ENCODE measurements at places on chromosomes 11 and 22. TPM values are rescaled to one million over a fixed set of nuclear protein-coding genes. Genes with fewer than 3 reads are reported as not detected.

- no peak overlapping the region for H3K4me3 ChIP-seq
- no peaks in the 10 kb centered on the region for H3K36me3 ChIP-seq
- no peak overlapping the region for H3K27ac ChIP-seq
- H3K4me1 ChIP-seq, result peaks cover 13% of the 10 kb centered on the region
These were observed 24.1 kb upstream of the TSKU start for GRCh38 chr11:76759092-76759491.

DNA sequence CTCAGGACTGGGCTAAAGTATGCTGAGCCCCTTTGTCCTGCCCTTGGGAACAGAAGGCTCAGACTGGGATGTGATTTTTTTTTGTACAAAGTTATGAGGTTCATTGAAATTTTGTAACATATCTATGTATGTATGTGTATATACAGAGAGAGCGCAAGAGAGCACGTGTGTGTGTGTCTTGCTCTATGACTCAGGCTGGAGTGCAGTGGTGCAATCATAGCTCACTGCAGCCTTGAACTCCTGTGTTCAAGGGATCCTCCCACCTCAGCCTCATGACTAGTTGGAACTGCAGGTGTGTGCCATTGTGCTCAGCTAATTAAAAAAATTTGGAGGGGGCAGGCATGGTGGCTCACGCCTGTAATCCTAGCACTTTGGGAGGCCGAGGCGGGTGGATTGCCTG, 5.7 kb downstream of the TMEM25 start:
- DNase-seq, result no peak
- H3K36me3 ChIP-seq, result peaks cover 4% of the 10 kb centered on the region
- no peak overlapping the region for H3K27ac ChIP-seq
- H3K4me1 ChIP-seq, result peaks cover 1% of the 10 kb centered on the region
- no peak overlapping the region for H3K4me3 ChIP-seq

DNA sequence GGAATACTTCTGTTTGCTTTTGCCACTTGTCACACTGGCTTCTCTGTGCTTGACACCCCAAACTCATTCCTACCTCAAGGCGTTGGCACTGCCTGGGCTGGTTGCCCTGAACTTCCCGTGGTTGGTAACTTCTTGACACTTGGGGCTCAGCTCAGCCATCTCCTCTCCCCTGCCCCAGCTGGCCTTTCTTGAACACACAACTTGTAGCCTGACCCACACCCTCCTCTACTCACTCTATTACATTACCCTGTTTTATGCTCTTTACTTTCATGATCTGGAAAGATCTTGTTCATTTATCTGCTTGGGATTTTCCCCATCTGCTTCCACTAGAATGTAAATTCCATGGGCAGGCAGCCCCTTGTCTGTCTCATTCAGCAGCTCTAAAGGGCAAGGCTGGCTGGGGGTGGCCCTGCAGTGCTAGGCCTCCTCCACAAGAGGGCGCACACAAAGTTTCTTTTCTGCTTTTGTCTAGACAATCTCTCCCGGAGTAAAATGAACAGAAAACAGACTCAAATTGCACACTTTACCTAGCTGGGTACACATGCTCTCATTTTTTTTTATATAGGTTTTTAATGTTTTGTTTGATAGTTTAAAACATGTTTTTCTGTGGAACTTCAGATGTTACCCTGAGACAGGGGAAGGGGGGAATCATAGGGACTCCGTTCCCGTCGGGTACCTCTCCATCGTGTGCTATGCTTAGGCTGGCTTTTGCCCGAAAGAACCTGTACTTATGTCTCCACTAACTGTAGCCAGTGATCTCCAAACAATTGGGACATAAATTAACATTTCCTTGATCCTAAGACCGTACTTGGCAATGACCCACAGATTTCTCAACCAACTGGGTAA, 16.4 kb upstream of the MRGPRX2 start:
- H3K4me1 ChIP-seq, result no peaks in the 10 kb centered on the region
- H3K36me3 ChIP-seq, result no peaks in the 10 kb centered on the region
- H3K27ac ChIP-seq, result no peak overlapping the region
- no peak for DNase-seq
- H3K27me3 ChIP-seq, result no peaks in the 10 kb centered on the region

DNA sequence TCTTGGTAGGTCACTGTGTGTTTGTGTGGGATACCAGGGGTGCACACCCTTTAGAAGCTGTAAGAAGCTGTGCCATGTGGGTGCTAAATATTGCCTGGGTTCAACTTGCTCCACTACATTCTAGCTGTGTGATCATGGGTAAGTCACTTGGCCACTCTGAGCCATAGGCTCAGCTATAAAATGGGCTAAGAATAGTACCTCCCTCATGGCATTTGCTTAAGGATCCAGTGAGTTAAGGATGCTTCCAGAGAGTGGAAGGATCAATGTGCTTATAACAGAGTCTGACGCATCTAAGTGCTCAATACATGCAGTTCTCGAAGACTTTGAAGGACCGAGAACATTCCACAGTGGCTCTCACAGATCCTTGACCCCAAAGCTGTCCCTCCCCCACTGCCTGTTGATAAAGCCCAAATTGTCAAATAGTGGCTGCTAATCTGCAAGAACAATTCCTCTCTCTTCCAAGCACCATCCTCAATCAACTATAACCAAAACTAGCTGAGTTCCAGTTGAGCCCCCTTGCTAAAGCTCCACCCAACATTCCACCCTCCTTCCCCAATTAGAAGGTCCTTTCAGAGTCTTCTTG, 13.2 kb upstream of the TMPRSS6 start:
- H3K27ac ChIP-seq, result no peak overlapping the region
- H3K4me1 ChIP-seq, result no peaks in the 10 kb centered on the region
- DNase-seq, result no peak
- no peaks in the 10 kb centered on the region for H3K36me3 ChIP-seq
- H3K27me3 ChIP-seq, result no peaks in the 10 kb centered on the region

GRCh38 chr11:94639901-94640721, 72.9 kb downstream of the PIWIL4 start:
- peaks cover 13% of the 10 kb centered on the region for H3K4me1 ChIP-seq
- DNase-seq, result no peak

MAP6 gene
- 5.9 TPM for total RNA-seq

GRCh38 chr11:131710511-131710910, 340.1 kb downstream of the NTM start:
- H3K27me3 ChIP-seq, result no peaks in the 10 kb centered on the region
- H3K27ac ChIP-seq, result no peak overlapping the region
- no peaks in the 10 kb centered on the region for H3K36me3 ChIP-seq

GRCh38 chr22:27435844-27436576, 365.5 kb downstream of the MN1 start:
- no peak overlapping the region for H3K4me3 ChIP-seq
- H3K4me1 ChIP-seq, result no peaks in the 10 kb centered on the region
- no peak overlapping the region for H3K27ac ChIP-seq
- no peaks in the 10 kb centered on the region for H3K27me3 ChIP-seq
- no peaks in the 10 kb centered on the region for H3K36me3 ChIP-seq
- DNase-seq, result no peak

- DNase-seq, result no peak
These were observed 5.6 kb downstream of the IGLL5 start for GRCh38 chr22:22893077-22893805.

RAG2 gene
- total RNA-seq, result not detected

- no peaks in the 10 kb centered on the region for H3K27me3 ChIP-seq
- H3K4me1 ChIP-seq, result no peaks in the 10 kb centered on the region
- H3K36me3 ChIP-seq, result no peaks in the 10 kb centered on the region
- H3K4me3 ChIP-seq, result peak overlapping the region; percentile 13
- peak overlapping the region; percentile 92 for H3K27ac ChIP-seq
These were observed 3.6 kb downstream of the IL18 start for GRCh38 chr11:112160091-112160848.

REXO2 gene
- total RNA-seq, result 77.0 TPM

MUC5AC gene
- not detected for total RNA-seq

SFI1 gene
- total RNA-seq, result 27.6 TPM

DNA sequence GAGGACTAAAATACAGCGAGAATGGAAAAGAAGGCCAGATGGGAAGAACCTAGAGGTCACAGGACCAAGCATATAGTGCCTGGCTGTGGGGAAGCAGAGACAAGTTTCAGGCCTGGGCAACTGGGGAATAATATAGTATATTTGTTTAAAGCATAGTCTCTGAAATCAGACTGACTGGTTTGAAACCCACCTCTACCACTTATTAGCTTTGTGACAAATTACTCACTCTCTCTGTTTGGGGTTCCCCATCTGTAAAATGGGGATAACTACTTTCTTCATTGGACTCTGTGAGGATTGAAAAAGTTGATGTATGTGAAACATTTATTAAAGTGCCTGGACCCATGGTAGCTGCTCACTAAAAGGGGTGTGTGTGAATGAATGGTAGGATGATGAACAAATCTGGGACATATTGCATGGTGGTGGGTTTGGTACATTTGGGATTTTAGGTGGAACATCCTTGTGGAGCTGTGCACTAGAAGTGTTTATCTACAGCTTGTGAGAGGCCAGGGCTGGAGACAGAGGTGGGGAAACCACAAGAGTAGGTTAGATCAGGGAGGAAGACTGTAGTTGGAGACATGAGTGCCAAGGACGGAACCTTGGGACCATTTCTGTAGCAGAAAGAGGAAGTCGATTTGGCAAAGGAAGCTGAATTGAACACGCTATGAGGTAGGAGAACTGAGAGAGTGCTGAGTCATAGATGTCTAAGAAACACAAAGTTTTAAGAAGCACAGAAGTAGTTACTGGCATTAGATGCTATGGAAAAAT, 52.6 kb downstream of the SWAP70 start:
- H3K36me3 ChIP-seq, result no peaks in the 10 kb centered on the region
- no peak for DNase-seq
- H3K4me1 ChIP-seq, result peaks cover 16% of the 10 kb centered on the region
- H3K4me3 ChIP-seq, result no peak overlapping the region
- H3K27me3 ChIP-seq, result no peaks in the 10 kb centered on the region

DNA sequence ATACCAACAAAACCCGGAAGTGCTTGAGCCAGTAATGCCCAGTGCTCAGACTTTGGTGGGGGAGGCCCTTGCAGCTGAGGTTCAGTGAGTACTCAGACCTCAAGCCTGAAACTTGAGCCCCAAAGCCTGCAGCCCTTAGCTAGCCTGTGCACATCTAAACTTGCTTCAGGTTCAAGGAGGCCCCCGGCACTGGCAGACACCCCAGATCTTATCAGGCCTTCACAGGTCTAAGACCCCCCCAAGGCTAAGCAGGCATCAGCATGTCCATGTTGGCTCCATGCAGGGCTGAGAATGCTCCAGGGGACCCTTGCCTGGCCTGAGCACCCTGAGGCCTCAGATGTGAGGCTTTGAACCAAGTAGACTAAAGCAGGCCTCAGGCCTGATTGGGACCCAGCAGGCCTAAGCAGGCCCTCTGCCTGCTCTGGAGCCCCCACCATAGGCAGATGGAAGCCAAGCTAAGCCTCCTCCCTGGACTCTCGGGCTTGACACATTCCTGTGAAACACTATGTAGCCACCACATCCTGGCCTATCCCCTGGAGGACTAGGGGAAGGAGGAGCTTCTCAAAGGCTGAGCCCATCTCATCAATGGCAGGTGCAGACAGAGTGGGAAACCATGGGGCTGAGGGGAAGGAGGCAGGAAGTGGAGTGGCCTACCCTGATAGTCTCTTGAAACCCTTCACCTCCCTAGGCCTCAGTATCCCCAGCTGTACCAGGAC, 1.2 kb upstream of the CASTOR1 start:
- no peak for DNase-seq
- peaks cover 31% of the 10 kb centered on the region for H3K4me1 ChIP-seq
- H3K27me3 ChIP-seq, result no peaks in the 10 kb centered on the region
- H3K4me3 ChIP-seq, result peak overlapping the region; percentile 96
- peak overlapping the region; percentile 88 for H3K27ac ChIP-seq

DNA sequence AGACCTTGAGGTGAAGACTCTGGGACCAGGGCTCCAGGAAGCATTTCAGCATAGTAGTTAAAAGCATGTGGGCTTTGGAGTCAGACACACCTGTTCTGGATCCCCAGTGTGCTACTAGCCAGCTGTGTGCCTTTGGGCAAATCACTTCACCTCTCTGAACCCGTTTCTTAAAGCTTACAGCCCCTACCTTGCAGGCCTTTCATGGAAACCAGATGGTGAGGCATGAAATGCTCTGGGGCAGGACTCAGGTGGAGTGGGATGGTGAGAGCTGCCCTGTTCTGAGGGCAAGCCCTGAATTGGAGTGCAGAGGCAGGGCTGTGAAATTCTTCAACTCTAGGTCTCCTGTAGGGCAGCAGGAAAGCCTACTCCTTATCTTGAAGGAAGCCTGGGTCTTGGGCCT, 10.5 kb downstream of the UCP2 start:
- H3K4me1 ChIP-seq, result no peaks in the 10 kb centered on the region
- DNase-seq, result no peak
- no peak overlapping the region for H3K27ac ChIP-seq
- peaks cover 30% of the 10 kb centered on the region for H3K36me3 ChIP-seq
- H3K4me3 ChIP-seq, result no peak overlapping the region

PRG3 gene
- total RNA-seq, result not detected

DNA sequence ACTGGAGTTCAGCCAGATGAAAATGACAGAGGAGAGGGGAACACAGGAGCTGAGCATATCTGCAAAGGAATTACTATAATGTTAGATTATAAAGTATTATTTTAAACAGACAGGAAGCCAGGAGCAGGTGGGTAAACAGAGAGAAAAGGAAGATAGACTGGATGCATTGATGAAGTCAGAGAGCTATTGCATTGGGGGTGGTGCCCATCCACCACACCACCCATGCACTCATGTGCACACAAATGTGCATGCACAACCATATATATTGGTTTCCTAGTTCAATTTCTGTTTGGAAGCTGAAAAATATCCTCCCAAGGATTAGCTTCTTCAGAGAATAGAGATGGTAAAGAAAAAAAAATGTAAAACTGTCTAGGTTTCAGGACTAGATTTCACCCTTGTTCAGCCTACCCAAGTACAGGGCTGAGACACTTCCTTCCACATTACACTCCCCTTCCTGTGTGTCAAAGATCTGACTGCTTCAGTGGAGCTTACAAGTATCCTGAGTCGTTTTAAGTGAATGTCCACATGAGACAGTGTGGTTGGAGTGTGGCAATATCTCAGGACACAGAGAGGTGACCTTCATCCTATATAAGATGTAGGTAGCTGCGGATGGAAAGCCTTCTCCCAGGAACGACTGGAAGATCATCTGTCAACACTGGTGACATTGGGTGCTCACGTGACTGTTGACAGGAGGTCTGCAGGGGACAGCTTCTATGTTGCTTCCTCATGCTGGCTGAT, 12.2 kb upstream of the SMPD1 start:
- no peak overlapping the region for H3K4me3 ChIP-seq
- no peaks in the 10 kb centered on the region for H3K27me3 ChIP-seq
- no peaks in the 10 kb centered on the region for H3K36me3 ChIP-seq
- H3K4me1 ChIP-seq, result peaks cover 15% of the 10 kb centered on the region

- no peak for DNase-seq
- peaks cover 5% of the 10 kb centered on the region for H3K36me3 ChIP-seq
- no peaks in the 10 kb centered on the region for H3K27me3 ChIP-seq
- H3K27ac ChIP-seq, result no peak overlapping the region
- H3K4me3 ChIP-seq, result no peak overlapping the region
These were observed 79.9 kb downstream of the MIAT start for GRCh38 chr22:26737262-26737661.

GRCh38 chr11:69403556-69404215, 77.8 kb upstream of the LINC01488 start:
- H3K27ac ChIP-seq, result no peak overlapping the region
- no peaks in the 10 kb centered on the region for H3K27me3 ChIP-seq
- H3K36me3 ChIP-seq, result no peaks in the 10 kb centered on the region
- no peaks in the 10 kb centered on the region for H3K4me1 ChIP-seq
- H3K4me3 ChIP-seq, result no peak overlapping the region

C11orf86 gene
- total RNA-seq, result not detected

GRCh38 chr11:43735115-43735514, 54.6 kb downstream of the HSD17B12 start:
- H3K36me3 ChIP-seq, result peaks cover 21% of the 10 kb centered on the region
- no peak overlapping the region for H3K4me3 ChIP-seq
- no peak for DNase-seq
- no peak overlapping the region for H3K27ac ChIP-seq
